ENCODE measurements at places on chromosomes 2 and 18.

DNA sequence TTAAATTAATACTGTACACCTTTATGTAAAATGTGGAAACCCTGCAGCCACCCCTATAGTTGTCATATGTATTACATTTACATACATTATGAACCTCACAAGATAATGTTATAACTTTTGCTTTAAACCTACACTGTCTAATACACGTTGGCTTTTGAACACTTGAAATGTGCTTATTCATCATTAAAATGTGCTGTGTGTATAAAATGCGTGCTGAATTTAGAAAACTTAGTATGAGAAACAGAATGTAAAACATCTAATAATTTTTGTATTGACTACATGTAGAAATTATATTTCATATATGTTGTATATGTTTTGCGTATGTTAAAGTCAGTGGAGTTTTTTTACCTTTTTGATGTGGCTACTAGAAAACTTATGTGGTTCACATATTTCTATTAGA, 68.8 kb downstream of the MAPRE2 start:
- no peaks in the 10 kb centered on the region for H3K4me1 ChIP-seq
- no peak overlapping the region for H3K4me3 ChIP-seq
- no peak overlapping the region for H3K27ac ChIP-seq
- H3K36me3 ChIP-seq, result peaks cover 4% of the 10 kb centered on the region
- no peak for DNase-seq

DNA sequence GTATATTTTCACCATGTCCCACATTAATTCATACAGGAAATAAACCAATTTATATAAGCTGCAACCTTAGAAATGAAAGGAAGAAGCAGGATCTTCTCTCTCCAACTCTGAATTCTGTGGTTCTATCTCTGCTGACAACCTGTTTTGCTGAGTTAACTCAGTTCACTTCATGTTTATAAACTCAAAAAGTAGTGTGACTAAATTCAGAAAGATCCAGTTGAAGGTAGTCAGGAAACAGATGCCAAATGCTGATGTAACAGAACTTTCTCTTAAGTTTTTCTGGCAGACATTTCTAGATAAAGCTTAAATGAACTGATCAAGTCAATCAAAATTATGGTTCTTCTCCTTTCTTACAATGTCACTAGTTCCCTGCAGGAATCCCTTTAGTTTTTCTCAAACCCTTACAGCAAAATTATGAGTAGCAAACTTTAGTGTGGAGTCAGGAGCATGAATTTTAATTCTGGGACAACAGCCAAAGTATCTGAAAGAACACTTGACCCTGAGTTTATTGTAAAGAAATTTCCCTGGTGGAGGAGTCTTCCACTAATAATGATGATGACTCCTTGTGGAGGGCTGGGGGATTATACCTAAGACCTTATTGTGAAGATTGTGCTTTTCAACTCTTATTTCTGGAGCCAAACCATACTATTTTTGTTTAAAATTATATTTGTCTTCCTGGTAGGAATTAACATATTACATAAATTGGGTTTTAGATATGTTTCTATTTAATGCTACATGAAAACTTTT, 216.9 kb downstream of the MYO3B start:
- no peak overlapping the region for H3K4me3 ChIP-seq
- no peak overlapping the region for H3K27ac ChIP-seq
- H3K27me3 ChIP-seq, result peaks cover 13% of the 10 kb centered on the region
- H3K36me3 ChIP-seq, result no peaks in the 10 kb centered on the region

- peaks cover 92% of the 10 kb centered on the region for H3K36me3 ChIP-seq
- H3K27ac ChIP-seq, result peak overlapping the region; percentile 16
- H3K4me3 ChIP-seq, result no peak overlapping the region
- DNase-seq, result no peak
Observed at GRCh38 chr2:237752761-237753165, 45.8 kb upstream of the RBM44 start.

DNA sequence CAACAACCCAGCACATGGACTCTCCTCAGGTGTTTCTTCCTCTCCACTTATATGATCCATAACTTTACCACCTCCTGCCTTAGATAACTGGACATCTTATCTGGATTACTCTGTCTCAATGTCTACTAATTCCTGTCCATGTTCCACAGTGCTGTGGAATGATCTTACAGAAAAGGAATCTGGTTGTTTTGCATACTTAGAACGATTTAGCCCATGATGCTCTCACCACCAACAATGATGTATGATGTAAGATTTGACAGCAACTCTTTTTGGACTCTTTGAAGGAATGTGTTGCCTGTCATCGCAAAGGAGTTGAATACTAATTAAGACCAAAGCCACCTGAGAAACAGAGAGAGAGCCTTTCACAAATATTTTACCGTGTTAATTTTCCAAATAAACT, 37.7 kb upstream of the SYT4 start:
- H3K4me3 ChIP-seq, result no peak overlapping the region
- H3K27me3 ChIP-seq, result no peaks in the 10 kb centered on the region
- DNase-seq, result no peak

GRCh38 chr2:23400703-23401102, 15.7 kb downstream of the KLHL29 start:
- no peaks in the 10 kb centered on the region for H3K4me1 ChIP-seq
- H3K4me3 ChIP-seq, result no peak overlapping the region
- no peak overlapping the region for H3K27ac ChIP-seq
- no peak for DNase-seq
- no peaks in the 10 kb centered on the region for H3K36me3 ChIP-seq

GRCh38 chr2:100212850-100213249, 70.5 kb upstream of the AFF3 start:
- no peak for DNase-seq
- H3K4me3 ChIP-seq, result no peak overlapping the region
- H3K4me1 ChIP-seq, result no peaks in the 10 kb centered on the region
- H3K27ac ChIP-seq, result no peak overlapping the region
- H3K36me3 ChIP-seq, result no peaks in the 10 kb centered on the region
- H3K27me3 ChIP-seq, result no peaks in the 10 kb centered on the region

GRCh38 chr2:13638181-13638580, 921.4 kb downstream of the TRIB2 start:
- no peak for DNase-seq
- no peak overlapping the region for H3K4me3 ChIP-seq
- no peaks in the 10 kb centered on the region for H3K36me3 ChIP-seq
- no peaks in the 10 kb centered on the region for H3K4me1 ChIP-seq

GRCh38 chr2:216791303-216791702, 68.6 kb downstream of the TNP1 start:
- no peak for DNase-seq
- no peaks in the 10 kb centered on the region for H3K4me1 ChIP-seq
- H3K4me3 ChIP-seq, result no peak overlapping the region
- no peaks in the 10 kb centered on the region for H3K36me3 ChIP-seq

GRCh38 chr2:191086706-191087105, 64.1 kb downstream of the STAT4 start:
- H3K4me1 ChIP-seq, result no peaks in the 10 kb centered on the region
- DNase-seq, result no peak
- no peak overlapping the region for H3K27ac ChIP-seq
- H3K27me3 ChIP-seq, result no peaks in the 10 kb centered on the region
- H3K36me3 ChIP-seq, result peaks cover 13% of the 10 kb centered on the region

- no peak overlapping the region for H3K27ac ChIP-seq
- DNase-seq, result no peak
- no peaks in the 10 kb centered on the region for H3K4me1 ChIP-seq
- H3K27me3 ChIP-seq, result no peaks in the 10 kb centered on the region
- no peak overlapping the region for H3K4me3 ChIP-seq
- no peaks in the 10 kb centered on the region for H3K36me3 ChIP-seq
Observed at GRCh38 chr2:228956701-228957474, 314.2 kb downstream of the PID1 start.

GRCh38 chr18:65788373-65788772, 37.6 kb downstream of the CDH7 start:
- no peak overlapping the region for H3K27ac ChIP-seq
- no peaks in the 10 kb centered on the region for H3K27me3 ChIP-seq
- no peaks in the 10 kb centered on the region for H3K36me3 ChIP-seq
- no peak overlapping the region for H3K4me3 ChIP-seq

DNA sequence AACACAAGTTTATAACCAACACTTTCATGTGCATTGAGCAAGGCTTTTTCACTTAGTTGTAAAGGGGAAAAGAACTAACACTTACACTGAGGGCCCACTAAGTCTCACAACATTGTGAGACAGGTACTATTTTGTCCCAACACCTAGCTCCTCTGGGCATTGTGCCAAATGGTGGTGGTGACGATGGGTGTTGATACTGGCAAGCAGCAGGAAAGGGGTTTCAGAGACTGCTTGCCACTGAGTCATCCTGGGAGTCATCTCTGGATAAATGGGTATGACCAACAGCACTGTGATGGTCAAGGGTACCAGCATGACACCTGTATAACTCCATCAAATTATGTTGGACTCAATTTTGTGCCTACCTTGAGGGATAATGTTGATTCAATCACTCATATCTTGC, 138.8 kb upstream of the ITGA6 start:
- H3K36me3 ChIP-seq, result no peaks in the 10 kb centered on the region
- H3K27me3 ChIP-seq, result no peaks in the 10 kb centered on the region
- H3K4me3 ChIP-seq, result no peak overlapping the region
- no peak overlapping the region for H3K27ac ChIP-seq
- no peak for DNase-seq
